Upper lobe of left lung (tissue), 6 donors: ENCODE measurements at places on chromosomes 16 and 17.
A peak's percentile ranks its signal among the peaks of the same experiment; 100 is the strongest.

DNA sequence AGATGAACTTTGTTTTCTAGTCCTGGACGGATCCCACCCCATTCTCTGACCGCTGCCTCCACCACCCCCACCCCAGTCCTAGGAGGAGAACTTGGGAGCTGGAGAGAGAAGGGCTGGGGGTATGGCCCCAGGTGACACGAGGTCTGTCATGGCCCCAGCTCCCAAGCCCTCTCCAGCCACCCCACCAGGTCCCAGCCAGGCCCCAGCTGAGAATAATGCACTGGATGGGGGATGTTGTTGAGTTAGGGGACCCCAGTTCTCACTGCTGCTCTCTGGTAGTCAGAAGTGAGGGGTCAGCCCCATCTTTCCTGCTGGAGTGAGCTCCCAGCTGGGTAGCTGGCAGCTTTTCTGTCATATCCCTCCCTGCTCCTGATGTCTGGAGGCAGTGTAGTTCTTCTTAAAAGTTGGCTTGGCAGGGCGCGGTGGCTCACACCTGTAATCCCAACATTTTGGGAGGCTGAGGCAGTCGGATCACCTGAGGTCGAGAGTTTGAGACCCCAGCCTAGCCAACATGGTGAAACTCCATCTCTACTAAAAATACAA, 4.6 kb upstream of the COL1A1 start:
- DNase-seq, result peak; percentile 12

- no peak for DNase-seq
Observed at GRCh38 chr16:9072806-9073341, 18.6 kb upstream of the HAPSTR1 start.

- DNase-seq, result no peak
Observed at GRCh38 chr17:57890857-57891232, 41.0 kb upstream of the MRPS23 start.

DNA sequence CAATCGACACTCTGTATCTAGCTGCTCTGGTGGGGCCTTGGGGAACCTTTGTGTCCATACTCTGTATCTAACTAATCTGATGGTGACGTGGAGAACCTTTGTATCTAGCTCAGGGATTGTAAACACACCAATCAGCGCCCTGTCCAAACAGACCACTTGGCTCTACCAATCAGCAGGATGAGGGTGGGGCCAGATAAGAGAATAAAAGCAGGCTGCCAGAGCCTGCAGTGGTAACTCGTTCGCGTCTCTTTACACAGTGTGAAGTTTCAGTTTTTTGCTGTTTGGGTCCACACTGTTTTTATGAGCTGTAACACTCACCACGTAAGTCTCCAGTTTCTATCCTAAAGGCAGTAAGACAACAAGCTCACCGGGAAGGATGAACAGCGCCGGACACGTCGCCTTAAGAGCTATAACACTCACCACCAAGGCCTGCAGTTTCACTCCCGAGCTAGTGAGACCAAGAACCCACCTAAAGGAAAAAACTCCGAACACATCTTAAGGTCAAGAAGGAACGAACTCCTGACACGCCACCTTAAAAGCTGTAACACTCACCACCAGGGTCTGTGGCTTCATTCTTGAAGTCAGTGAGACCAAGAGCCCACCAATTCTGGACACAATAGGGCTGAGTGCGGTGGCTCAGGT, 64.6 kb downstream of the KPNA2 start:
- DNase-seq, result no peak
